ENCODE measurements at places on chromosomes 4 and X. TPM values are rescaled to one million over a fixed set of nuclear protein-coding genes. Genes with fewer than 3 reads are reported as not detected.

DNA sequence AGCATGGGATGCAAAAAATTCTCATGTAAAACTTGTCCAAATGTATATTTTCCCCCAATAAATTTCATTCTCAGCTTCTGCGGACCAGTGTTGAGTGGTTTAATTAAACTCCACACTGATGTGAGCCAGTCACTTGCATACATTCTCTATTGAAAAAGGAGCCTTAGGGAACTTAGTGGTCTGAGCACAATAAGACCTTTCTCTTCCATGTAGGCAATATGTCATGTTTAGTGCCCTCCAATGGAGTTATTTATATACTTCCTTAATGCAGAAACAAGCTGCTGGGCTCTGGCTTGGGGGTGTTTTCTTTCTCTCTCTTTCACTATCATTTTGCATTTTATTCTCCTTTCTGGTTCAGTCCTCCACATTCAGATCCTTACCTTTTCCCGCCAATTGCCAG is 196.9 kb downstream of the ANAPC10 start:
- DNase-seq = no peak

GRCh38 chr4:161519611-161520010 is 644.2 kb downstream of the FSTL5 start:
- DNase-seq = no peak

- no peak for DNase-seq
Measured at GRCh38 chr4:129672941-129673340, 577.0 kb downstream of the C4orf33 start.

DNA sequence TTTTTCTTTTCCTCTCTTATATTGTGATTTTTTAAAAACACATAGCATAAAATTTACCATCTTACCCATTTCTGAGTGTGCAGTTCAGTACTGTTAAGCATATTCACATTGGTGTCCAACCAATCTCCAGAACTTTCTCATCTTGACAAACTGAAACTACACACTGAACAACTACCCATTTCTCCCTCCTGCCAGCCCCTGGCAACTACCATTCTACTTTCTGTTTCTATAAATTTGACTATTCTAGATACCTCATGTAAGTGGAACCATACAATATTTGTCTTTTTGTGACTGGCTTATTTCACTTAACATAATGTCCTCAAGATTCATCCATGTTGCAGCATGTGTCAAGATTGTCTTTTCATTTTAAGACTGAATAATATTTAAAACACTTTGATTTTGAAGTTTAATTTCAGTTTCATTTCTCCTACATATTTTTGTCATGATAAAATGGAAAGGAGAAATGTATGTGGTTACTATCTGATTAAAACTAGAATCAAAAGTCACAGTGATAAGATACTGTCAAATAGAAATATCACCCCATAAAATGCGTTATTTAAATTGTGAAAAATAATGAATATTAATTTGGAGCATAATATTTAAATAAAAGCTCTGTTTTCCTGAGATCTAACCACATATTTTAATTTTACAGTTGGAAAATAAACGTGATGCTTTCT is 122.8 kb downstream of the DIPK2B start:
- no peak for DNase-seq

GRCh38 chr4:91330555-91331137 is 973.1 kb upstream of the GRID2 start:
- DNase-seq = no peak

GRCh38 chrX:19739683-19740082 is 147.7 kb downstream of the SH3KBP1 start:
- DNase-seq = peak; percentile 73

DNA sequence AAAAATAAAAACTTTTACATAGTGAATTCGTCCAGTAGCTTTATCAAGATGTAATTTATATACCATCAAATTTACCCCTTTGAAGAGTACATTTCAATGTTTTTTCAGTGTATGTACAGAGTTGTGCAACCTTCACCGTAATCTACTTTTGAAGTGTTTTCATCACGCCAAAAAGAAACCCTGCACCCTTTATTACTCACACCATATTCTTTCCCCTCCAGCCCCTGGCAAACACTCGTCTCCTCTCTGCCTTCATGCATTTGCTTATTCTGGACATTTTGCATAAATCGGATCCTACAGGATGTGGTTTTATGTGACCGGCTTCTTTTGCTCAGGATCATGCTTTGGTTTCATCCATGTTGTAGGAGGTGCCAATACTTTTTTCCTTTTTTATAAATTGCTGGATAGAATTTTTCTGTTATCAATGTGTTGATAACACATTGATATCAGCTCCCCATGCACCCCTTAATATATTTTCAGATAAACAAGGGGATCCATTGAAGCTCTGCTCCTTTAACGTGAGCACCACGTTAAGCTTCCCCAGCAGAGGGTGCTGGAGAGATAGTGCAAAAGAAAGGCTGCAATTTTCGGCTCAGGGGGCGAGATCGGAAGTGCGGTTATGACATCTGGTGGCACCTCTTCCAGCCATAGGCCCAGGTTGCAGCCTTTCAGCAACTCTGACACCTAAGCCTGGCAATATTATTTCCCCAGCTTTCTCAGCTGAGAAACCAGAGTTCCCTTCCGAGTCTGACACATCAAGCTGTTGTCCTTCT is 100.1 kb upstream of the VCX3B start:
- no peak for DNase-seq

DNA sequence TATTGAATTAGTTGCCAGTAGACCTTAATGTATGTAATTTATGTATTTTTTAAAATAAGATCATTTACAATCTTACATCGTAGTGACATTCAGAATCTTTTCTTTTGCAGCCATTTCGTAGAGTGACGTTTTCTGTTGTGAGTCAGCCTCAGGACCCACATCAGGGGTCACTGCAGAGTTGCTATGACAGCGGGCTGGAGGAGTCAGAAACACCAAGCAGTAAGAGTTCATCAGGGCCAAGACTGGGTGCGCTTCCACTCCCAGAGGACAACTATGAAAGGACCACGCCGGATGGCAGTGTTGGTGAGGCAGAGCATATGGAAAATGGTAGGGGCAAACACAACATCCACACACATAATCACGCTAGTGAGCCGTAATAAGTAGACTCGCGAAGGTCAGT is 199.9 kb downstream of the PCDH7 start:
- no peak for DNase-seq

DNA sequence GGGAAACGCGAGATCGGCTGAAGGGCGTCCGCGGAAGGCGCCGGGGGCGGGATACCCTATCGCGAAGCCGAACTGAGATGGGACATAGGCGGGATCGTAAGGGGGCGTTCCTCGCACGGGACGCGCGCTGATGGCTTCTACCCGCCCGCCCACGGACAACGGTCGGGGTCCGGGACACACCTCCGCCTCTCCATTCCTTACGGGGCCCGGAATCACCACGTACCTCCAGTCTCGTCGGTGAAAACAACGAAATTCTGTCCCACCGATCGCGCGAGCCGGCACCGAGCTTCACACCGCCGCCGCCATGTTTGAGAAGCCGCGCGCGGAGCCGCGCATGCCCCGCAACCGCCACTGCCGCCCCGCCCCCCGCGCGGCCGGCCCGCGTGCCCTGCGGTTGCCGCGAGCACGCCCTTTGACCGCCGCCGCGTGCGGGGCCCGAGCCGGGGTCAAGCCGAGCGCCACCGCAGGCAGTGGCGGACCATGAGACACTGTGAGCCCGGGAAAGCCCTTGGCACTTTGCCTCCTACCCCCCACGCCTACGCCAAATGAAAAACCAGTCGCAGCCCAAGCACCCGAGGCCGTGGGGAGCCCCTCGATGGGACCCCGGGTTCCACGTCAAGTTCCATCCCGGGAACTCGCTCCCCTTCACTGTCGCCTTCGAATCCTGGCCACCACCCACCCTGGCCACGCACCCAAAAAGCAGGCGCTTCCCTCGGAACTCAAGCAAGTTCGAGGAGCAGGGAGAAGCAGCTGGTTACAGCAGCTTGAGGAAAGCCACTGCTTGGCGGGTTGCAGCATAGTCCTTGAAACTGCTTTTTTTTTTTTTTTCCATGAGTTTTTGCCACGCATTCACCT is at the start of gene SCML2:
Gene SCML2 (minus strand): TSS at position 320 of the 855 bp plus-strand sequence. CDS start 20,617 bp downstream, outside the sequence.
- peak; percentile 21 for DNase-seq

DNA sequence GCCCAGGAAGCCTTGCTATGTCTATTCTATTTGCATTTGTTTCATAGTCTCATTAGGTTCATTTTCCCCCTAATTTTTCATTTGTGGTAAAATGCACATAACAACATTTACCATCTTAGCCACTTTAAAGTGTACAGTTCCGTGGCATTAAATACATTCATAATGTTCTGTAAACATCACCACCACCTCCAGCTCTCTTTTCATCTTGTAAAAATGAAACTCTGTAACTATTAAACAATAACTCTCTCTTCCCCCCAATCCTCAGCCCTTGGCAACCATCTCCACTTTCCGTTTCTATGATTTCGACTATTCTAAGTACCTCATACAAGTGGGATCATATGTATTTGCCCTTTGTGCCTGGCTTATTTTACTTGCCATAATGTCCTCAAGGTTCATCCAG is 19.9 kb downstream of the ARHGEF38 start:
- no peak for DNase-seq

GRCh38 chrX:37785569-37785968 is 5.7 kb downstream of the CYBB start:
- no peak for DNase-seq

- DNase-seq = no peak
Measured at GRCh38 chrX:10106806-10107205, 50.0 kb upstream of the CLCN4 start.

DNA sequence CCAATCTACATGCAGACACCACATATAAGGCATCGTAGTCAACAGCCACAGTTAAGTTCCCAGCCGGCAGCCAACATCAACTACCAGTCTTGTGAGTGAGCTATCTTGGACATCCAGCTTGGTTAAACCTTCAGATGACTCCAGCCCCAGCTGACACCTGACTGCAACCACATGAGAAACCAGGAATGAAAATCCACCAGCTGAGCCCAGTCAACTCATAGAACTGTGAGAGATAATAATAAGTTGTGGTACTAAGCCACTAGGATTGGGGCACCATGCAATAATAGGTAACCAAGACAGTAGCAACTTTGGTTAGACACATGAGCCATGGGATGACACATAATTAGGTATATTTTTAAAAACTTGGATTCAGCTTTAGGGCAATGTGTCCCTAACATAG is 188.1 kb upstream of the BCOR start:
- DNase-seq = no peak

- DNase-seq = no peak
Measured at GRCh38 chr4:74293558-74293957, 14.7 kb upstream of the EPGN start.

- DNase-seq = no peak
Measured at GRCh38 chrX:13123247-13123856, 78.9 kb upstream of the FAM9C start.

DNA sequence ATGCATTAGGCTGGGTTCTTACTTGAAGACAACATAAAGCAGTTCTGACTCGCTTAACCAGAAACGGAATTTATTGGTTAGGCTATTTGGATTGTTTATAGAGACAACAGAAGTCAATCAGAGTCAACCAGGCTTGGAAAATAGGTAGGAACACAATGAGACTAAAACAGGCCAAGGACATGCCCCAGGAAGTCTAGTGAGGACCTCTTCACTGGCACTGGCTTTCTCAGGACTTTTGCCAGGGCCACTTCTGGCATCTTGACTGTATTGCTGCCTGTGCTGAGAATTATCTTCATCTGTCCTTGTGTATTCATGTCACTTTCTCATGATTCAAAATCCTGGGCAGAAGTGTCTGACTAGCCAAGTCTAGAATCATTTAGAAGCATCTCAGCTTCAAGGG is 19.6 kb downstream of the PGAM4 start:
- DNase-seq = no peak

- peak; percentile 19 for DNase-seq
Measured at GRCh38 chrX:71919431-71919830, 8.8 kb downstream of the NHSL2 start.

DNA sequence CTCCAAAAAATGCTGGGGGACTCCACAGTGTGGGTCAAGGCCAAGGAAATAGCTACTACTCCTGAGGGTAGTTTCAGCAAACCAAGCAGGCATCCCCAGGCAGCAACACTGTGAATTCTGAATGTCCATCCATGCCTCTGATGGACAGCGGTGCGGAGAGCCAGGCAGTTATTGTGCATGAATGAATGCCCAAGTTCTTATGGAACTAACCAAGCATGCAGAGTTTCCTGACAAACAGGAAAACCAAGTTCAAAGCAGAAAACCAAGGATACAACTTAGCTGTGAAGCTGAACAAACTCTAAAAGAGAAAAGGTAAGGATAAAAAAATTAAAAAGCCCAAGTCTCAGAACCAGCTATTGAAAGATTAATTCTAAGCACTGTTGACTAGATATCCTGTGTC is 642.6 kb upstream of the HS3ST1 start:
- DNase-seq = no peak

Gene SMC1A
- 43.0 TPM for total RNA-seq

Gene TXLNG
- total RNA-seq = 7.0 TPM

Gene TMEM271
- not detected for total RNA-seq

Gene S100G
- total RNA-seq = not detected

Gene FRAS1
- under 0.01 TPM for total RNA-seq

Gene PARM1
- total RNA-seq = under 0.01 TPM

Gene HGFAC
- not detected for total RNA-seq

Gene MID1
- total RNA-seq = 63.0 TPM

Gene ADH1A
- not detected for total RNA-seq

Gene MCF2
- total RNA-seq = not detected

Gene ZNF674
- 6.4 TPM for total RNA-seq

Data from IMR-90 (cell line).